ENCODE measurements at places on chromosomes 5 and 9.

DNA sequence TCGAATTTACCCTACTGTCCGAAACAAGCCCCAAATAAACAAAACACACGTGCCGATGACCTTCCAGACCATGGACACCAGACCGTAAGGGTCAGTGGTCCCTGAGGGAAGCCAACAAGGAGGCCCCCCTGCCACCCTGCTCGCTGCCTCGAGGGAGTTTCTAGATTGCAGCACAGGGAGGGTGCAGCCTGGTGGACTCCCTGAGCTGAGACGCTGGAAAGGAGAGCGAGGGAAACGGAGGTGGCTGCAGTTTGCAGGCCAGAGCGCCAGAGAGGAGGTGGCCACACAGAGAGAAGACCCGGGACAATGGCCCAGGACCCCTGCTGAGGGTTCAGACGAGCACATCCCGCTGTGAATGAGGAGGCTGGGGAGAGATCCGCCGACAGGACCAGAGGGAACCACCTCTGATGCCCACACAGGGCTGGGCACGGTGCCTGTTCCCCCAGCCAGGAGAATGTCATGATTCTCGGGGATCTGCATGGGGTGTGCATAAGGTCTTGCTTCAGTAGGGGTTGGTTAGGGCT is 48.9 kb downstream of the SLC6A3 start:
- no peak for DNase-seq

DNA sequence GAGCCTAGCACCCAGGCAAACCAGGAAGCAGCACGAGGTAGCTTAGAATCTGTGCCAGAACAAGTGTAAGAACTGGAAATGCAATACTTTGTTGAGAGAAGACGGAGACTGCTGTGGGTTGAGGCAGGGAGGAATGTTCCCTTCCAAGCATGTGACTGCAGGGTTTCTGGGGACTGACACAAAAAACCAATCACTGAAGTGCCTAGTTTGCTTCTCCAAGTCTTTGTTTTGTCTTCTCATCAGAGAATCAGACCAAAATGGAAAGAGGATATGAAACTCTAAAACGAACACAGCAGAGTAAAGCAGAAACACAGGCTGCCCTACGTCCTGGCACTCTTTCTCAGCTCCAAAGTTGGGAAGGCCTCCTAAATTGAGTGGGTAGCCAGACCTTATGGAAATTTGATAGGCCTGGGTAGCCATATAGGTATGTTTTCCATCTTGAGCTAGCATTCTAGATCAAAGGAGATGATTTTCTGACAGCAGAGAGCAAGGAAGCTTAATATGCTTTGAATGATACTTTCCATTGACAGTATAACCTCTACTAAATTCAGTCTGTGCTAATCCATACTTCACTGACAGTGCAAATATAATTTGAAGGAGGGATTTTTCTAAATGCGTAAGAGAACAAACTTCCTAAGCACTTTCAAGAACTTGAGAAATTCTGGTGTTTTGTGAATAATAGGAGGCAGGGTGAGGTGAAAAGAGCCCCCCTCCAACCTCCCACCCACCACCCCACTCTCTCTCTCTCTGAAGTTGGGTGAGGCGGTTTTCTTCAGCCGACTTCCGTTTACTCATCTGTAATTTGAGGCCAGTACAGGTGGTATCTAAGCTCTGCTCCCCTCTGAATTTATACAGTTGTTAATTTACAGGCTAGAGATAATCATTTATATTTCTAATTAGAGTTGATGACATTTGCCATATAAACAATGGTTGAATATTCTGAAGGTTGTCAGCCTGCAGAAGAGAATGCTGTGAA is 5.5 kb downstream of the ADRB2 start:
- peak; percentile 39 for DNase-seq

DNA sequence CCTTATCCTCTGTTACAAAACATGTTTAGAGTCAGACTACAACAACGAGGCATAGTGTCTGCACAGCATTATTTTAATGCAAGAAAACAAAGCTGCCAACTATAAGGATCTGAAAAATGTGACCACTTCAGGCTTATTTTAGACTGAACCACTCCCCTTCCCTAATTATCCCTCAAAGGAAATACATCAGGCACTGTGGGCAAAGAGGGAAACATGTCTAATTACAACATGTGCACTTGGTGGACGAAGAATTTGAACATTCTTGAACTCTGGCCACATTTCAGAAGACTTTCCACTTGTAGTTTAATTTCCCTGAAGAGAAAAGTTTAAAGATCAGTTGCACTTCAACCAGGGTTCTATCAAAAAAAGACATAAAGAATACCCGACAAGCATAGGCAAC is 3.8 kb downstream of the MTMR12 start:
- no peak for DNase-seq

DNA sequence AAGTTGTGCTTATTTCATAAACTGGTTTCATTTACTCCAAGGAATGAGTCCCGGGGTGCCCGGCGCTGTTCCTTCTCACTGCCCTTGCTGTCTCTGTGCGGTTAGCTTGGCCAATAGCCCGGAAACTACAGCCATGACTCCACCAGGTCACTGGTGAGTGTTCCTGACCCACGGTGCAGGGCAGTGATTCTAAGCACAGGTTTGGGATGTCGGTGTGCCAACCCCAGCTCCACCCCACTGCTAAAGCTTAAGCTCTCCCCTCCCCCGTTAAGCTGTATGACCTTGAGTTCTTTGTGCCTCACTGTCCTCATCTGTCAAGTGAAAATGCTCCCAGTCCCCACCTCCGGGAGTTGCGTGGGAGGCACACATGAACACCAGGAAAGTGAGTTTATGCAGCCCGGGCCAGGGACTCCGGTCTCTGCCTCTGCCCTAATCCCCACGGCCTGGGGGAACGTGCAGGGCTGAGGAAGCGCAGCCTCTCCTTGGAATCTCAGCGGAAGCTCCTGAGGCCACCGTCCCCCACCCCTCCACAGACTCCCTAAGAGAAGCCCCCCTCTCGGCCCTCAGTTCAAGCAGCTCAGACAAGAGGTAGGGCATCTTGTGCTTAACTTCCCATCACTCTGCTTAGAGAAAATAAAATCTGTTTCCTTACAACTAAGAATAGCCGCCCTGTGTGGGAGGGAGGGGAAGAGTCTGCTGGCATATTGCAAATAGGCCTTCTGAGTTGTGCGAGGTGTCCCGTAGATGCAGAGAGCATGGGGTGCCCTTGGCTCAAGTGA is 92.0 kb upstream of the RAI14 start:
- DNase-seq = no peak

- peak; percentile 34 for DNase-seq
Observed at GRCh38 chr9:128684325-128685199, 4.5 kb upstream of the SET start.

- peak; percentile 90 for DNase-seq
Observed at GRCh38 chr9:113593682-113594281, 130.3 kb downstream of the RGS3 start.

DNA sequence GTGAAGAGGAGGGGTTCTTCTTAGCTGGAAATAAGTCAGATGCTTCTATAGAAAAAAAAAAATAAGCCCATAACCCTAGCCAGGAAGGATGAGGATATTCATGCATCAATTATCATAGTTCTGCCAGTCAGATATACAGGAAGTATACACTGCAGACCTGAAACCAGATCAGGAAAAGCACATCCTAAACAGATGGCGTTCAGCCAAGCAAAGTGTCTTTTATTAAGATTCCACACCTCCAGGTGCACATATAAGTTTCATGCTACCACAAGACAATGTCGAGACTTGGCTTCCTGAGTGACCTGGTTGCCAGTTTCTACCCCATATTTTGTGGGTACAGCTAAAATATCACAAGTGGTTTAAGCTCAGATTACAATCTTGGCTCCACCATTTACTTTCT is 108.3 kb downstream of the CETN3 start:
- DNase-seq = no peak

GRCh38 chr9:109027176-109027575 is 13.9 kb upstream of the CTNNAL1 start:
- no peak for DNase-seq

- DNase-seq = no peak
Observed at GRCh38 chr5:89273289-89273688, 390.3 kb upstream of the MEF2C start.

DNA sequence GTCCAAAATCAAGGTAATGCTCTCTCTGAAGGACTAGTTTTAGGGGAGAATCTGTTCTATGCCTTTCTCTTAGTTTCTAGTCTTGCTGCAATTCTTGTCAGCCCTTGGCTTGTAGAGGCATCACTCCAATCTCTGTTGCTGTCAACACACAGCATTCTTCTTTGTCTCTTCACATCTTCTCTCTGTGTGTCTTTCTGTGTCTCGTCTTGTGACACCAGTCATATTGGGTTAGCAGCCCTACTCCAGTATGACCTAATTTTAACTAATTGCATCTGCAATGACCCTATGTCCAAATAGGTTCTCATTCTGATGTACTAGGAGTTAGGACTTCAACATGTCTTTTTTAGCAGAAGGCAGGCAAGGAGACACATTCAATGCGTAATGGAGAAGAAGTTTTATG is 1110.6 kb downstream of the DTWD2 start:
- no peak for DNase-seq

GRCh38 chr5:83401775-83402174 is 69.8 kb upstream of the VCAN start:
- DNase-seq = no peak

DNA sequence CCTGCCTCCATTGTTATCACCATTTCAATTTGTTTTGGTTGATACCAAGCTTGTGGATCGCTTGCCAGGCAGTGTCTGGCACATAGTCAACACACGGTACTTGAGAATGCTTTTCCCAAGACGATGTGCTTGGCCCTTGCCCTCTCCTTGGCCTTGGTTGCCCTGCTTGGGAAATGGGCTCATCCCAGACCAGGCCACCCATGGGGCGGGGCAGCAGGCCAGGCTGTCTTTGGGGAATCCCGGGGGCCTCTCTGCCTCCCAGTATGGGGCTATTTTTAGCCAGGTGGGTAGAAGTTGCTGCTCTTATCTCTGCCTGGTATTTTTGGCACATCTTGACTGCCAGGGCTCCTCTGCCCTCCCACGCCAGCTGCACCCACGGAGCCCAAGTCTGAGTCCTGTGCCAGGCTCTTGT is 49.9 kb downstream of the LMX1B start:
- DNase-seq = peak; percentile 34

GRCh38 chr9:111484572-111484894 is 350 bp upstream of the ECPAS start:
- DNase-seq = no peak

GRCh38 chr9:135413461-135413860 is 66.1 kb upstream of the PPP1R26 start:
- DNase-seq = no peak

DNA sequence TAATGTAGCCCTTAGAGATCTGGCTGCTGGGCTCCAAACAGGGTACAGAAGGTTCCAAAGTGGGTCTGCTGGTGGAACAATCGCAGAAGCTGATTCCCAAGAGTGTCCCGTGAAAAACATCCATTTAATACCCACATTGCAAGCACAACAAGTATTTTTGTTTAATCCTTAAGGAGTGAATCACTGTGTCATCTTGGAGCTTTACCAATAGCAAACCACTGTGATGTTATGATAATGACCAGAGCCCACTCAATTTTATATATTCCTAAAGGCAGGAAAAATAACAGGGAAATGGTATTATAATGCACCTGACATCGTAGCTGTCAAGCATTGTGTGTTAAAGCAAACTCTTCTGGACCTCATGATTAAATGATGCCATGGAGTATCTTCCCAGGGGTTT is 291.9 kb downstream of the FBXL7 start:
- DNase-seq = no peak

GRCh38 chr9:125889112-125889475 is 141.9 kb downstream of the PBX3 start:
- DNase-seq = no peak

GRCh38 chr9:117415358-117415914 is 579 bp upstream of the ASTN2 start:
- DNase-seq = no peak

GRCh38 chr9:15572200-15572770 is 19.4 kb downstream of the CCDC171 start:
- DNase-seq = no peak

DNA sequence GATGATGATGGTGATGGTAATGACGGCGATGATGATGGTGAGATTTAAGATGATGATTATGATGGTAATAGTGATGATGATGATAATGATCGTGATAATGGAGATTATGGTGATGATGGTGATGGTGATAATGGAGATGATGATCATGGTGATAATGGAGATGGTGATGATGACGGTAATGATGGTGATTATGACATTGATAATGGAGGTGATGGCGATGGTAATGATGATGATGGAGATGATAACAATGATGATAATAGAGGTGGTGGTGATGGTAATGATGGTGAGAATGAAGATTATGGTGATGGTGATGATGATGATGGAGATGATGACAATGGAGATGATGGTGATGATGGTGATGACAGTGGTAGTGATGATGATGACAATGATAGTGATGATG is 69.7 kb downstream of the MED10 start:
- no peak for DNase-seq

- no peak for DNase-seq
Observed at GRCh38 chr9:137069508-137070091, 757 bp downstream of the SAPCD2 start.

DNA sequence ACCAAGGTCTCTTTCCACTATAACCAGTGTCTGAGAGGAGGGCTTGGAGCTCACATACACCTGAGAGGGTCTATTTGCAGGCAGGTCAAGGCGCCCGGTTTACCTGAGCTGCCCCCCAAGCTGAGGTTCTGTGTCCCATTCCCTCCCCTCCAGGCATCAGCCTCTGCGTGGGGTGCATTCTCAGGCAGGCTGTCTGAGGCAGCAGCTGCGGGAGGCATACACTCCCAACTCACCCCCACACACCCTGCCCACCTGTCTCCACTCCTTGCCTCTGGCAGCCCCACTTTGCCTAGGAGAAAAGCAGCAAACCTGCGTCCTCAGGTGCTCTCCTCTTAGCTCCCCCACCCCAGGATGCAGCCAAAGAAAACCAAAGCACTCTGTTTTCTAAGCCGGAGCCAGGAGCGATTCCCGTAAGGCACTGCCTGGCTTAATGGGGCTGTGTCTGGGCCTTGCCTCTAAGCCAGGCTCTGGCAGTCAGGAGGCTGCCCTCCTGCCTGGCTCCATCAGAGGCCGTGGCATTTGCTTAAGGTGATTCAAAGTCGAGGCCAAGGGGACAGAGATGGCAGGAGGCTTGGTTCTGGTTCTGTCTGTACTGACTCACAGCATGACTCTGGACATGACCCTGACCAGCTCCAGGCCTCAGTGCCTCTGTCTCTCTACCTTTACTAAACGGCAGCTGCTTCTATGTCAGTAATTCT is 139.2 kb upstream of the TRIM32 start:
- peak; percentile 55 for DNase-seq

GRCh38 chr5:176547802-176548201 is 1.3 kb upstream of the CDHR2 start:
- DNase-seq = no peak

DNA sequence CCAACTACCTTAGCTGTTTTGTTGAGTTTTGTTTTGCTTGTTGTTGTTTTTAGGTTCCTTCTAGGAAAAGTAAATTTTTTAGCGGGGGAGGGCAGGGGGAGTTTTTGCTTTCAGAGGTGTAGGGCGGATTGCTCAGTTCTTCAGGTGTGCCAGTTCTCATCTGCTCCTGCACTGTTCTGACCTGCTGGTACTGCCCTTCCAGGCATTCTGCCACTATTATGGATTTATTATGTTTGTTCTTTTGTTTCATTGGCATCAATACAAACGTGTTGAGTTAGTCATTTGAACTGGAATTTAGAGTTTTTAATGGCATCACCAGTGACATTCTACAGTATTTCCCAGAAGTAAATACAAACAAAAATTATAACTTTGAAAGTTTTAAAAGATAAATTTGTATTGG is 26.0 kb downstream of the ERCC6L2 start:
- DNase-seq = no peak

Data from putamen (tissue), 1 donor.